ENCODE measurements at places on chromosomes 2 and 18.
A peak's percentile ranks its signal among the peaks of the same experiment; 100 is the strongest.

- DNase-seq, result no peak
Observed at GRCh38 chr2:160812830-160813505, 319.4 kb upstream of the RBMS1 start.

DNA sequence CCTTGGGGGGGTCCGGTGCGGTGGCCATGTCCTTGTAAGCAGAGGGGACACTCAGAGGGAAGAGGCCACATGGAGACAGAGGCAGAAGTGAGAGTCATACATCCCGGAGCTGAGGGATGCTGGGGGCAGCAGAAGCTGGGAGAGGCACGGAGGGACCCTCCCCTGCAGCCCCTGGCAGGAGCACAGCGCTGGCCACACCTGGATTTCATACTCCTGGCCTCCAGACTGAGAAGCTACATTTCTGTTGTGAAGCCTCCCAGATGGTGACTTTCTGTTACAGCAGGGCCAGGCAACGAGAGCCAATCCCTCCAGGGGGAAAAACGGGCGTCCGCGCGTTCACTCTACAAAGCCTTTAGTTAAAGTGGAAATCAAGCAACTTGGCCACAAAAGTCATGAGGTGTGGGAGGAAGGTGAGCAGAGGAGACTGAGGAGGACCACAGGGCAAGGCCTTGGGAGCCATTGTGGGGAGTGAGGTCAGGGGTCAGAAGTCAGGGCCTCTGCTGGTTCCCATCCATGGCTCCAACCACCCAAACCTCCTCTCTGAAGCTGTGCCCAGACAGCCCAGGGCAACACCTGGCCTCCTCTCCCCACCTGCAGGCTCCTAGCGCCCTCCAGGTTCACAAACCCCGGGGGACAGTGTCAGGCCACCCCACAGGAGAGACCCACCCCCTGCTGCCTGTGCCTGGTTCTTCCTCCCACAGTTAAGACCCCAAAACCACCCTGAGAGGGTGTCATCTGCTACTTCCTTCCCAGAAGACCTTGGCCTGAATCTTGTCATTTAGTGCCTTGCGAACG lies 4.5 kb upstream of the MBP start:
- DNase-seq, result no peak

DNA sequence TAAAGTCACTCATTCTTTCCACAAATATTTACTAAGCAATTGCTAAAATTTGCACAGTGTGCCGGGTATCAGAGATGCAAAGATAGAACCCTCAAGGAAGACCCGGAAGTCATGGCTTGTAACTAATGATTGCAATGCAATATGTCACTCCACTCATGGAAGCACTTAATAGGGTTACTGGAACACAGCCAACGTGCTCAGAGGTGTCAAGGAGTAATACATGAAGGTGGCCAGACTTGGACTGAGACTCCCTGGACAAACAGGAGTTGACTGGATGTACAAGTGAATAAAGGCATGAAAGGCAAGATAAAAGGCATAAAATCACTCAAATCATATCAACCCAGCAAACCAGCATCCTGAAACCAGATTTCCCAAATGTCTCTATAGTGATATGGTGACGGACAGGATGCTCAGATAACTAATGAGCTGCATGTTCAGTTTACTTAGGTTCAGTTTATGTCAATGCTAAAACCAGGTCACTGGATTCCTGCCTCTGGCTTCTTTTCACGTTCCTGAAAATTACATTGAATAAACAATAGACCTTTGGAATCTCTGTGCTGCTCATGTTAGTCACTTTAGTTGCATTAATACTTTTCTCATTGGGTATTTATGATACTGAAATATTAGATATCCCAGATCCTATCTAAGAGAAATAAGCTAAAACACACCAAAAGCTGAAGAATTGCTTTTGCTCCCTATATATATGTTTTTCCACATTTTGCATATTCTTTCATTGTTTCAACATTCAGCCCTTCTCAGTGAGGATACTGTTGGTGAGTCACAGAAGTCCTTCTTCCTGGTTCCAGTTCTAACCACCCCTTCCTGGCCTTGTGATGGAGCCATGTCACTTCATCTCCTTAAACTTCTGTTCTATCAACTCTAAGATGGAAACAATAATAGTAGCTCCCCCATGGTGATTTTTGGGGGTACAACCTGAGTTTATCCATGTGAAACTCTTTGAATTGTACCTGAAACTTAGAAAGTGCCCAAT lies 688.9 kb upstream of the ID2 start:
- DNase-seq, result no peak

DNA sequence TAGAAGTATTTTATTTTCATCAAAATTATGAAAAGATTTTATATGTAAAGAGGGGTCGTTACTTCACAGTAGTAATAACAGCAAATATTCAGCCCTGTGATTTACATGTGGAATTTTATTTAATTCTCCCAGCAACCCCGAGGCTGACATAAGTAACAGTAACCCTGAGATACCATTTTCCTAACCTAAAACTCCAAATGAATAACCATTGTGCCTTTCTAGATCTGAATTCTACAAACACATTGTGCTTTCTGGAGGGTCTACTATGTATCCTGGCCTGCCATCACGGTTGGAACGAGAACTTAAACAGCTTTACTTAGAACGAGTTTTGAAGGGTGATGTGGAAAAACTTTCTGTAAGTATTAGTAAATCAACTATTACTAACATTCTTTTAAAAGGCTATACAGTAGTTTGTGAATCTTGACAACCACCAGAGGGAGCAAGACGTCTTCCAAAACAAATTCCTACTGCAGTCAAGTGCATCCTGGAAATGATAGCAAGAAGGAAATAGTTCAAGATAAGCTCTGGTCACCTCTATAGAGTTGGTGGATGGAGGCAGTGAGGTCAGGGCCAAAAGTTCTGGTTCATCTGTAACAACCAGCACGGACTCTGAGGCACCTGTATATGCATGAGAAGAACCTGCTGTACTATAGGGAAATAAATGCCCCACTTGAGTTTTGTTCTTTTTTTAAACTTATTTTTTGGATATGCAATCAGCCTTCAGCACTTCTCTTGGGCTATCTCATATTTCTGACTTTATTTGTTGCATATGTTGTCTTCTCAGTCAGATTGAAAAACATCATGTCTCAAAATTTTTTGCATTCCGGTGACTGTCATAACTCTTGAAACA lies 37.4 kb downstream of the ACTR2 start:
- DNase-seq, result peak; percentile 10

DNA sequence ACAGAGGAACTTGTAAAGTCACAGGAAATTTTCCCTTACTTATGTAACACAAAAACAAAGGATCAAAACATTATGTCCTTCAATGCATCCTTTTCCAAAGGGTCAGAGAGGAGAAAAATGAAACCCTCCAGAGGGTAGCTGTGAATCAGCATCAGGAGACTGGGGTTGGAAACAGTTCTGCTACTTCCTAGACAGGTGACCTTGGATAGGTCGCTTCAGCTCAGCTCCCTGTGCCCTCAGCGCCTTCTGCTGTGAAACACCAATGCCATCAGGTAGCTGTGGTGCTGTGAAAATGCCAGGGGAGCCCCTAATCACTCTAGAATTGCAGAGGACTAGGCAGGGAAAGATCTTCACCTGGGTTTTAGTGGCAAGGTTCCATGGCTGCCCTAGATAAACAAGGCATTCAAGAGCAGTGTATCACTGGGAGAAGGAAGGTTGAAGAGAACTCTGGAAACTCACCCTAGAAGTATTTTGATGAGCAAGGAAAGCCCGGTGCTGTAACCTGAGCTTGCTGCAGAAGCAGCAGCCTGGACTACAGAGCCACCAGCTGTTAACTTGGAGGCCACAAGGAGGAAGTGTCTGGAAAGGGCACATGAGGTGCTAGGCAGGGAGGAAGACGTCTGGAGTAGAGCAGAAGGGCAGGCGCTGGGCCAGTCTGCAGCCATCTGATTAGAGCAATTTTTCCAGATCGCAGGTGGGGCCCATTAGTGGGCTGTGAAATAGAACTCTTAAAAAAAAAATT lies 100.7 kb upstream of the MCFD2 start:
- DNase-seq, result peak; percentile 67

GRCh38 chr2:5938566-5938896 lies 246.3 kb downstream of the SOX11 start:
- DNase-seq, result no peak

DNA sequence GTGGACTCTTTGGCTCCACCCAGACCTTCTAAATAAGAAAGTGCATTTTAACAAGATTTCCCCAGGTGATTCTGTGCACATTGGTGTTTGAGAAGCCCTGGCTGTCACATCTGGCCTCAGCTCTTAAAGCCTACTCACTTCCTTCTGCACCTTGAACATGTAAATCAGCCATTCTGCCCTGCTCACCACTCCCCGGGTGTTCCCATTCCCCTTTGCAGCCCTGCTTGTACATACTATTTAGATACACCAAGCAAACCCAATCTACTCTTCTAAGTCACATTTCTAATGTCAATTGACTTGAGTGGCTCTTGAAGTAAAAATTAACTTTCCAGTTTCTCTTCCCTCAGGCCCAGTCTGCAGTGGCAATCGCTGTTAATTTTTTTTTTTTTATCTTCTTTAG lies 13.1 kb upstream of the SCN1A start:
- no peak for DNase-seq

- no peak for DNase-seq
Observed at GRCh38 chr2:237033536-237034060, 52.1 kb upstream of the COPS8 start.

GRCh38 chr2:850429-850828 lies 100.2 kb upstream of the SNTG2 start:
- no peak for DNase-seq

DNA sequence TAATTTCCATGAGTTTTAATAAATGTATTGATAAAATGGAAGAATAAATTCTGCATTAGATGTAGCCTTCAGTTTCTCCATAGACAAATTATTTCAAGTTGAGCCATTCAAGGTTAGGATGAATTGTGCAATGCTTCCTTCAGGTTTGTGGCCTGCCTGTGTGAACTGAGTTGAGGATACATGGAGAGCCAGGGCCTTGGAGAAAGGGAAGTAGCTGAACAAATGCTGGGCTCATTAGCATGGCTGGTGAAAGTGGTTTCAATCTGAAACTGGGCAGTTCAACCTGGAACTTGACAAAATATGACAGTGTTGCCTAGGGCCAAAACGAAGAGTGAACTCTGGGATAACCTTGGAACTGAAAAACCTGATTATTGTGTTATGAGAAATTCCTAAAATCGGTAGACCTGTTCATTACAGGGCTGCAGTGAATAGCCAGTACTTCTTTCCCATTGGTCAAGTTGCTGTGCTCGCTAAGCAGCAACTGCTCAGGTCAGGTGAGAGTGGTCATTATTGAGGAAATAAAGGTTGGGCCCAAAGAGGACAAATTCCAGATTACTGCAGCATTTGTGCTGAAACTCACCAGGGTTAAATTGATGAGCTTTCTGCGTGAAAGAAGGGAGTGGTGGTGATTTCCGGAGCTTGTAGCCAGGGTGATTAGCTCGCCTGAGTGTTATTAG lies 12.7 kb downstream of the INPP1 start:
- DNase-seq, result peak; percentile 19

GRCh38 chr18:8496186-8496585 lies 113.1 kb upstream of the RAB12 start:
- no peak for DNase-seq

DNA sequence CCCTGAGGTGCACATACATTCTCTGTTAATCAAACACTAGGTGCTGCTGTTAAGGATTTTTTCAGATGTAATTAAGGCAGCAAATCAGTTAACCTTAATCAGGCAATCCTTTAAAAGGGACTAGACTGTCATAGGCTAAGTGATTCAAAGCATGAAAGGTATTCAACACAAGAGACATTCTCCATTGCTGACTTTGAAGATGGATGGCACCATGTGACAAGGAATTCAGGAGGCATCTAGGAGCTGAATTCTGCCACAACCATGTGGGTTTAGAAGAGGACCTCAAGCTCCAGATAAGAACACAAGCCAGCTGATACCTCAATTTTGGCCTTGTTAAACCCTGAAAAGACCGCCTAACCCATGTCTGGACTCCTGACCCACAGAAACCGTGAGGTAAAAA lies 84.0 kb downstream of the SMAD2 start:
- no peak for DNase-seq

- no peak for DNase-seq
Observed at GRCh38 chr2:98087447-98088020, 567 bp downstream of the VWA3B start.

GRCh38 chr18:48116873-48117630 lies 186.6 kb upstream of the SMAD2 start:
- DNase-seq, result no peak

GRCh38 chr2:156110890-156111289 lies 221.6 kb downstream of the NR4A2 start:
- peak; percentile 31 for DNase-seq

- DNase-seq, result no peak
Observed at GRCh38 chr2:219798430-219798829, 171.0 kb downstream of the SLC4A3 start.

- DNase-seq, result no peak
Observed at GRCh38 chr2:165660361-165660760, 133.7 kb downstream of the GALNT3 start.

GRCh38 chr2:157805519-157805918 lies 70.6 kb downstream of the ACVR1 start:
- DNase-seq, result no peak

DNA sequence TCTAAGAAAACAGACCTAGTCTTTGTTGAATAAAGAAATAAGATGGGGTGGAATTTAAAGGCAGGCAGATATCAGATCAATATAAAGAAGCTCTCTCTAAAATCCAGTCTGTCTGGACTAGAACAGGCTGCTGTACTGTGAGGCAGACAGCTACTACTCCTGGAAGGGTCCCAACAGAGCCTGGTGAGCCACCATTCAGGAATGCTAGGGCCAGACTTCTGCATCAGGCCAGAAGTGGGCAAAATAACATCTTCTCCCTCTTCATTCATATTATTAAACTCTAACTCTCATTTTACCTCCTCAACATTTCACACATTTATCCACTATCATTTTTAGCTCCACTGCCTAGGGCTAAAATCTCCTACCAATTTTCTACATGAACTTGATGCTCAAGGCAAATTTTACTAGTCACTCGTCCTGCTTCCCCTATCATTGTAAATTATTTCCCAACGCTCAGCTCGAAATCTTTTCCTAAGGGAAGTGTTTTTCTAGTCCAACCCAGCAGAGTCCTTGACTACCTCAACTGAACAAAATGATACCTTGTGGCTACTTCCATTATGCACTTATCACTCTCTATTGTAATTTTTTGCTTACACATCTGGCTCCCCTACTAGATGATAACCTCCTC lies 45.2 kb upstream of the GLS start:
- no peak for DNase-seq

- DNase-seq, result no peak
Observed at GRCh38 chr18:77749089-77749488, 499.4 kb downstream of the GALR1 start.

DNA sequence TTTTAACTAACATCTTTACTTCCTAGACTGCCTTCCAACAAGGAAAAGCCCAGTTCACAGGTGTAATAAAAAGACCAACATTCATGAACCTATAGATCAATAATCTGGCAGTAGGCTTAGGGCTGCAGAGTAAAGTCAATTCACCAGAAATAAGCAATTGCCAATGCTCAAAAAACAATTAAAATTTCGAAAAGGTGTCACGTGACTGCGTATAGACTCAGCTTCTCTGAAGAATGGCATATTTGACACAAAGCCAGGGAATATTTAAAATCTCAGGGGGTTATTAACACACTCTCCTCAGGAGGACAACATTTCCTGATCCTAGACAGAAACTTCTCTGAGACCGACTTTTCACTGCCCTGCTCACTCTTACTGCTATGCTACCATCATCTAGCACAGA lies 245.2 kb upstream of the LRATD1 start:
- no peak for DNase-seq
